ENCODE measurements at places on chromosomes 12 and 14. TPM values are rescaled to one million over a fixed set of nuclear protein-coding genes. Genes with fewer than 3 reads are reported as not detected.

- H3K4me1 ChIP-seq = peaks cover 5% of the 10 kb centered on the region
- peaks cover 4% of the 10 kb centered on the region for H3K27me3 ChIP-seq
These were observed 18.0 kb upstream of the C2CD5 start for GRCh38 chr12:22562036-22563028.

- H3K36me3 ChIP-seq = peaks cover 14% of the 10 kb centered on the region
- peak overlapping the region; percentile 98 for H3K27ac ChIP-seq
- DNase-seq = peak; percentile 76
- no peaks in the 10 kb centered on the region for H3K27me3 ChIP-seq
- H3K4me1 ChIP-seq = peaks cover 76% of the 10 kb centered on the region
These were observed 27.8 kb upstream of the PNMA1 start for GRCh38 chr14:73741876-73742519.

GRCh38 chr12:58388261-58388660 is 446.9 kb downstream of the ATP23 start:
- no peak overlapping the region for H3K4me3 ChIP-seq
- DNase-seq = no peak
- no peak overlapping the region for H3K27ac ChIP-seq
- no peaks in the 10 kb centered on the region for H3K36me3 ChIP-seq

- no peaks in the 10 kb centered on the region for H3K27me3 ChIP-seq
- H3K27ac ChIP-seq = no peak overlapping the region
- H3K36me3 ChIP-seq = no peaks in the 10 kb centered on the region
- no peak for DNase-seq
- peaks cover 9% of the 10 kb centered on the region for H3K4me1 ChIP-seq
These were observed 91.1 kb downstream of the IRF2BPL start for GRCh38 chr14:76937181-76938091.

GRCh38 chr12:38507839-38508238 is 191.3 kb downstream of the ALG10B start:
- H3K27me3 ChIP-seq = no peaks in the 10 kb centered on the region
- no peaks in the 10 kb centered on the region for H3K4me1 ChIP-seq
- H3K36me3 ChIP-seq = no peaks in the 10 kb centered on the region
- H3K4me3 ChIP-seq = no peak overlapping the region
- no peak for DNase-seq

DNA sequence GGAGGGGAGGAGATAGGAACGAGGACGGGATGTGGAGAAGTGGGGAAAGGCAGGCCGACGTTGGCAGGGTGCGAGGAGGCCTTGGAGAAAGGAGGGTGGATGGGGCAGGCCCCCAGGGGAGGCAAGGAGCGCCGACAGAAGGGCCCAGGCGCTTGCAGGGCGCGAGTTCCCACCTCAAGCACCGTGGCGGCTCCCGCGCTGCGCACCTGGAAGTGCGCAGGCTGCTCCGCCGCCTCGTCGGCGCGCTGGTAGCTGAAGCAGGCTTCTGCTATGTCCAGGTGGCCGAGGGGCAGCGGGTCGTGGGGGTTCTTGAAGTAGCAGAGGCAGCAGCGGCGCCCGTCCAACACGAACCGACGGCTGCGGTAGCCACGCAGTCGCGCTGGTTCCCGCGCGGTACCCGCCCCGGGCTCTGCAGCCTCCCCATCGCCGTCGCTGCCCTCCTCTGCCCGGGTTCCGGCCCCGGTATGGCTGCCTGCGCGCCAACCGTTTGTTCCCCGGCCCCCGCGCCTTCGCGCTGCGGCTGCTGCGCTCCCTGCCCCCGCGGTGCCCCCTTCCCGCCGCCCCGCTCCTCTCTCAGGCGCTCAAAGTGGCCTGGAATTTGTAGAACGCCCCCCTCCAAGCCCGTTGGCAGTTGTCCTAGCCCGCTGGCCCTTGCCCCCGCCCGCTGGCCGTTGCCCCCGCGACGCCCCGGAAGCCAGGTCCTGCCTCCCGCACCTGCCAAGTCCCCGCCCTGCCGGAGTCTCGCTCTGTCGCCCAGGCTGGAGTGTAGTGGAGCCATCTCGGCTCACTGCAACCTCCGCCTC is 1.1 kb upstream of the ACTR6 start:
- no peaks in the 10 kb centered on the region for H3K27me3 ChIP-seq
- H3K4me3 ChIP-seq = peak overlapping the region; percentile 99
- DNase-seq = peak; percentile 80
- H3K27ac ChIP-seq = peak overlapping the region; percentile 100
- H3K36me3 ChIP-seq = peaks cover 6% of the 10 kb centered on the region

GRCh38 chr12:109864916-109865315 is 15.4 kb downstream of the GLTP start:
- peak overlapping the region; percentile 25 for H3K27ac ChIP-seq
- DNase-seq = no peak
- no peaks in the 10 kb centered on the region for H3K36me3 ChIP-seq
- no peaks in the 10 kb centered on the region for H3K27me3 ChIP-seq
- no peak overlapping the region for H3K4me3 ChIP-seq
- peaks cover 23% of the 10 kb centered on the region for H3K4me1 ChIP-seq

DNA sequence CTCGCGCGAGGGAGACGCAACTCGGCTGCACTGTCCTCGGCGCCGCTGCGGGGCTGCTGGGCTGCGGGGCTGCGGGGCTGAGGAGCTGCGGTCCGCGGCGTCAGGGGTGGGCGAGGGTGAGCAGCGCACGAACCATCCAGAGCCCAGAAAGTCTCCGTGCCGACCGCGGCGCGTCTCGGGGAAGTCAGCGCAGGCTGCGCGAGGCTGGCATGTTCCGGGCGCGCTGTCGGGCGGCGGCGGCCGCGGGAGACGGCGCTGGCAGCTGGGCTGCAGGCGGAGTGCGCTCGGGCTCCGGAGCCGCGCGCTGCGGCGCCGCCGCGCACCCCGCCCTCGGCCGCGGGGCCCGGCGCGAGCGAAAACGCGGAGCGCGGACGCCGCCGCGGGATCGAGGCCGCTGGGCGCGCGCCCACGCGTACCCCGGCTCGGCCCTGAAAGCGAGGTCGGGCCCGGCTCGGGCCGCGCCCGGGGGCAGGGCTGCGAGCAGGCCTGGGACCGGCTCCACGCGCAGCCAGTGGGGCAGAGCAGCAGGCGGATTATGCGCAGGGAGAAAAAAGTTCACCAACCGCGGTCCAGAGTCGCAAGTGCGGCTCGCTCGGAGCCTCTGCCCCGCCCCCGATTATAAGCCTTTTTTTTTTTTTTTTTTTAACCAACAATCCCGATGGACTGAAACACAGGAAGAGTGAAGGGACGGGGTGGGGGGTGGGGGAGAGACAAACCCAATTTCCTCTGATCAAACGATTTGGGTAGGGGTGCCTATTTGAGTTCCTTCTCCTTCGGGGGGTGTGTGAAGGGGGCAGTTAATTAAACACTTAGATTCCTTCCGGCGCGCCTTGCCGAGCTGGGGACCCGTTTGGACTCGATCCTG is at the start of gene PRICKLE1:
Gene PRICKLE1 (minus strand): TSS at position 282 of the 865 bp plus-strand sequence. CDS start 117,230 bp downstream, outside the sequence.
- no peak within 1 kb of the TSS for H3K27ac ChIP-seq
- no peaks in the 10 kb centered on the region for H3K36me3 ChIP-seq
- peaks cover 13% of the 10 kb centered on the region for H3K4me1 ChIP-seq

GRCh38 chr12:124294780-124295341 is at the start of gene RFLNA:
Gene RFLNA (plus strand): TSS chr12:124295093. CDS start chr12:124295430, 337 bp downstream.
- peaks cover 20% of the 10 kb centered on the region for H3K27me3 ChIP-seq
- H3K4me3 ChIP-seq = no peak within 1 kb of the TSS
- DNase-seq = no peak
- no peaks in the 10 kb centered on the region for H3K36me3 ChIP-seq
- no peaks in the 10 kb centered on the region for H3K4me1 ChIP-seq

DNA sequence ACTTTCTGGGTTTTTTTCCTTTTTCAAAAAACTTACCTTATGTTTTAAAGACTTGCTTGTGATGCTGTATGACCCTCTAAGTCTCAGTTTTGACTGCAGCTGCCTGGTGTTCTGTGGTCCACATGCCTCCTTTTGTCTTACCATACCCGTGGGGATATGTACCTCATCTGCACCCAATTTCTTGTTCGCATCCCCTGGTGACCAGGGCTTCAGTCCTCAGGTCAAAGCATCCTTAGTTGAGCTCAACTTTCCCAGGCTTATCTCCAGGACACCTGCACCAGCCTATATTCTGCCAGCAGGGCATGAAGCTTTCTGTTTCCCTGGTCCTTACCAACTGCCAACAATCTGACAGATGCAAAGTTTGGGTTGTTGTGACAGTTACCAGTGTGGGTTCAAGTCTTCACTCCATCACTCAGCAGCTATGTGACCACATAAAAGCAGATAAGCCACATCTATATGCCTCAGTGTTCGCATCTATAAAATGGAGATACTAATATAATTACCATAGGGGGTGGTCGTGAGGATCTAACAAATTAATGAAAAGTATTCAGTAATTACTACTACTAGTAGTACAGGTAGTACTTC is 94.0 kb downstream of the NTF3 start:
- no peak for DNase-seq
- H3K36me3 ChIP-seq = no peaks in the 10 kb centered on the region
- H3K4me1 ChIP-seq = no peaks in the 10 kb centered on the region
- H3K4me3 ChIP-seq = no peak overlapping the region

DNA sequence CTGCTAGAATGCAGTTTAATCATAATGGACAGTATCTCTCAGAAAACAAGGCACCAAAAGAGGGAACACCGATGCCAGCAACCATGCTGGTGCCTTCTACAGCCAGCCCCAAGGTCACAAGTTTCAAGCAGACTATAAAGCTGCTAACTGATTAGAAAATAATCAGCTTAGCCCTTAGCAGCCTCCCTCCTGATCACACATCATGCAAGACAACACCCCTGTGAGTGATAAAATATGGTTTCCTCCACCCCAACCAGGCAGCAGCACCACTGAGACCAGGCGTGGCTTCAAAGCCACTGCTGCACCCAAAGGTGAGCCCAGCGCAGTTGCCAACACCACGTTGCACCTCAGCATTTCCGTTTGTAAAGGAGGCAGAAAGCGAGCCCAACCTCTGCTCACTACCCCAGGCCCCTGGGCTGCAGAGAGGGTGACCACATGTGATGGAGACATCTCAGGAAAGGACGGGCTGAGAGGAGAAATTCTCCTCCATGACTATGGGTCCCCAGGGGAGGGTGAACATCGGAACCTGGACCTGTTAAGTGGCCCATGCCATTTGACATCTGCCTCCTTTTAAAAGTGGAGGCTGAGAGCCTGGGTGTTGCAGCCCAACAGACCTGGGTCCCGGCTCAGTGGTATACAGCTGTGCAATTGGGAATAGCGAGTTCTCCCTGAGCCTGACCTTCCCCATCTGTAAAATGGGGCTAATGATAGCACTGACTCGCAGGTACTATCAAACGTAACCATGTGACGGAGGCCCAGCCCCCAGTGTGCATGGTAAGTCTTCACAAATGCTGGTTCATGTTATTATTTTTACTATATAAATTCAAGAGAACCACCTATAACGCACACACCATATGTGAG is 11.5 kb downstream of the ZFP36L1 start:
- H3K36me3 ChIP-seq = peaks cover 3% of the 10 kb centered on the region
- H3K27me3 ChIP-seq = no peaks in the 10 kb centered on the region
- peaks cover 69% of the 10 kb centered on the region for H3K4me1 ChIP-seq
- DNase-seq = peak; percentile 81
- H3K4me3 ChIP-seq = peak overlapping the region; percentile 39

DNA sequence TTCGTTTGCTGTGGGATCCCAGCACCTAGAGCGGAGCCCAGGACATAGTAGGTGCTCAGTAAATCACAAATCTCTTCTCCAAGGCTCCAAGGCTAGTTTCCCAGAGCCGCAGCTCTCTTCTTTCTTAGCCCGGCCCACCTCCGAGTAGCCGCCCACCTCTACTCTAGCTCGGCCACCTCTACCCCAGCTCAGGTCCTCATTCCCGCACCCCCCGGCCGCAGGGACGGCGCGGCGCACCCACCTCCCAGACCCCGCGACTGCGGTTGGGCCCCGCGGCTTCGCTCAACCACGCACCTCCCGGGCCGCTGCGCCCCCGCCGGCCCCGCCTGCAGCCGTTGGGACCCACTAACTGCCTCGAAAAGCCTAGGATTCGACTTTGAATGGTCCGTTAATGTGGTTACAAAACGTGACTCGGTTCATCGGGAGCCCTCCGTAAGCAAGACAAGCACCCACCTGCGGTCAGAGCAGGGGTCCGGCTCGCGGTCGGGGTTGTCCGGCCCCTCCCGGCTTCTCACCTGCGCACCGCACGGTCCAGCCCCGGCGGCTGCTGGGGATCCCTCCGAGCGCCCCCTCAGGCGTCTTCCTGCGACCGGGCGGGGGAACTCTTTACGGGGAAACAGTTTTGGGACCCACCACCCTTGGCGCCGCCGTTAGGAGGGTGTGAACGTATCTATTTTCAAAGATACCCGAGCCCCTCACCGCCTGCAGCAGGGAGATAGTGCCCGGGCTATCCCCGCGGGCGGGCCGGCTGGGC is at the start of gene SLC2A14:
Gene SLC2A14 (minus strand): TSS at position 350 of the 754 bp plus-strand sequence. CDS start 3,035 bp downstream, outside the sequence.
- peaks cover 27% of the 10 kb centered on the region for H3K27me3 ChIP-seq
- peaks cover 2% of the 10 kb centered on the region for H3K4me1 ChIP-seq
- H3K4me3 ChIP-seq = no peak within 1 kb of the TSS
- H3K36me3 ChIP-seq = no peaks in the 10 kb centered on the region
- H3K27ac ChIP-seq = no peak within 1 kb of the TSS

DNA sequence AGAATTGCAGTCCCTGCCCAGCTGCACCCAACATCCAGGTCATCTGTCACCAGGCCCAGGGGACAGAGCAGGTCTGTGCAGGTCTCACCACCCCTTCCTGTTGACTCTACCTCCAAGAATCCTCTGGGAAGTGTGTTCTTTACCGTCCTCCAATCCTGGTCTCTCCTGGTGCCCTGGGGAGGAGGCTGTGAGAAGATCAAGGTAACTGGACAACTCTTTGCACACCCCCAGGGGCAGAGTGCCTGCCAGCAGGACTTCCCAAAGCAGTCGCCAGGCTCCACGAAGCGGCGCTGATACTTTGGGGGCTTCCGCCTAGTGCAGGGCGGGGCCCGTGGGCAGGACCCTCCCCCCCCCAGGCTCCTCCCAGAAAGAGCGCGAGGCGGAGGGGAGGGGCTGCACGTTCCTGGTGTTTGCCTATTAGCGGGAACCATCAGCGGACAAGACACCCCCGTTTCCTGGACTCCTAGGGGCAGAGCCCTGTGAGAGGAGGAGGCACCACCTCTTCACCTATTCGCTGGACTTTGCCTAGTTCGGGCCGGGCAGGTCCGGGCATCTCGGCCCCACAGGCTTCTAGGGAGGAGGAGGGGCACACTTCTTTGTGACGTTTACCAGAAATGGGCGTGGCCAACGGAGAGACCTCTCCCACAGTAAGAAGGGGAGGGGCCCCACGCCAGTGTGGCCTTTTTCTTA is 918.0 kb downstream of the AACS start:
- no peak overlapping the region for H3K27ac ChIP-seq
- H3K36me3 ChIP-seq = no peaks in the 10 kb centered on the region
- peaks cover 16% of the 10 kb centered on the region for H3K27me3 ChIP-seq
- peak; percentile 2 for DNase-seq
- H3K4me1 ChIP-seq = no peaks in the 10 kb centered on the region
- H3K4me3 ChIP-seq = no peak overlapping the region

DNA sequence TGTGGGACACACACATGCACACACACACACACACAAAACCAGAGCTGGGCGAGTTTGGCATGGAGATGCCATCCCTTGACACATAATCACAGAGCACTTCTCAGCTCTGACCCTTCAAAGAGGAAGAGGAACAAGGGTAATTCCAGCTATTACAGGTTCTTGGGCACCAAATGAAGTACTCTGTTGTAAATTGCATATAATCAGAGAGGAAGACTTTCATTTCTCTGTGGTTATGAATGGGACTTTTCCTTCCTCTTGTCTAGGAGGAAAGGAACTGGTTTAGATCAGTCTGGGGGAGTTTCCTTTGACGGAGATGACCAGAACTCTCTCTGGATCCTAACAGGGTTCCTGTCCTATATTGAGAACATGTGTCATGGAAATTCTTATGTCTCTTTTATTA is 26.4 kb upstream of the FGF6 start:
- H3K4me1 ChIP-seq = no peaks in the 10 kb centered on the region
- no peak for DNase-seq
- no peak overlapping the region for H3K27ac ChIP-seq

The NUMB gene
- 33.0 TPM for total RNA-seq

The PTPRQ gene
- not detected for total RNA-seq

The PRB2 gene
- not detected for total RNA-seq

The TESPA1 gene
- 107 TPM for total RNA-seq

The TSPAN19 gene
- total RNA-seq = not detected

The MYO1H gene
- not detected for total RNA-seq

The KRT75 gene
- not detected for total RNA-seq

The KIF26A gene
- 0.59 TPM for total RNA-seq

The ADGRD1 gene
- 0.27 TPM for total RNA-seq
